ENCODE measurements at places on chromosomes 16 and 17.

GRCh38 chr16:19883966-19884485, 622 bp downstream of the GPRC5B start:
- DNase-seq, result no peak

DNA sequence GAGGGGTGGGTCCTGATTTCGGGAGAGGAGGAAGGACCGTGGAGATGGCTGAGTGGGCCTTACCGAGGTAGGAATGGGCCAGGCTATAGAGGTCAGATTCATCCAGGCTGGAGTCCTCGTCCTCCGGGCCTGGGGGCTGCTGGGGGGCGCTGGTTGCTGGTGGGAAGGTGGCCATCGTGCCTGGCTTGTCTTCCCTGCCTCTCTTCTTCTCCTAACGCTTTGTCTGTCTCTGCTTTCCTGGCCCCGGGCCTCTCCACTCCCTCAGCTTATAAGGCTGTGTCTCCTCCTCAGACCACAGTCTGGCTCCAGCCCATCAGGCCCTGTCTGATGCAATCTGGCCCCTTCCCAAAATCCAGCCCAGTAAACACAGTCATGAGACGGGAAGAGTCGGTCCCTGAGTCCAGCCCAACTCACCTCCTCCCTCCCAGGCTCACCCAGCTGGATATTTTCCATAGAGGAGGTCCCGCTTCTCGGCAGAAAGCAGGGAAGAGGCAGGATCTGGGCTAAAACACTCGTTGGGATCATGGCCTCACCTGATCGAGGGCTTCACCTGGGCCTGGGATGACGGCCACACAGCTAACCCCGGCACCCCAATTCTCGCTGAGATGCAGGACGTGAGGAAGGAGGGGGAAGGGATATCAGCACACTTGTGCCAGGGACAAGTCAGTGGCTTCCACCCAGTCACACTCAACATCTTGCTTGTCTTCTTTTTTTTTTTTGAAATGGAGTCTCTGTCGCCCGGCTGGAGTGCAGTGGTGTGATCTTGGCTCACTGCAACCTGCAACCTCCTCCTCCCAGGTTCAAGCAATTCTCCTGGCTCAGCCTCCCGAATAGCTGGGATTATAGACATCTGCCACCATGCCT, at the start of gene NUPR1:
Gene NUPR1, minus strand, starts transcription at position 242 of the 864 bp plus-strand sequence. Its CDS starts 67 bp downstream, at position 175.
- DNase-seq, result no peak

DNA sequence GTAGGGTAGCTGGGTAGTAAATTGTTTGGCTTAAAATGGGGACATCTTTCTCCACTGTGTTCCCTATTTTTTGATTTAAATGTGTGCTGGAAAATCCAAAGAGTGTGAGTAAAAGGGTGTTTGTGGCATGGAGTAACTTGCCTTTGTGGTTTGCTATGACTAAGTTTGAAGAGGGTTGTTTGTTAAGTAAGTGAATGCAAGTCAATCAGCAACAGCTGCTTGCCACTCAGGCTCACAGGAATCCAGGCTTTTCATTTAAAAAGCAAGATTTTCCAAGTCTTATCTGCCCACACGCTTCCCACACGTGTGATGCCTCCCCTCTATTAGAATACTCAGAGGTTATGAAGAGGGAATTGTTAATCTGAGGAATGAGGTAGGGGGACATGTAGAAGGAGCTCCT, 847.7 kb upstream of the RBFOX1 start:
- DNase-seq, result no peak

DNA sequence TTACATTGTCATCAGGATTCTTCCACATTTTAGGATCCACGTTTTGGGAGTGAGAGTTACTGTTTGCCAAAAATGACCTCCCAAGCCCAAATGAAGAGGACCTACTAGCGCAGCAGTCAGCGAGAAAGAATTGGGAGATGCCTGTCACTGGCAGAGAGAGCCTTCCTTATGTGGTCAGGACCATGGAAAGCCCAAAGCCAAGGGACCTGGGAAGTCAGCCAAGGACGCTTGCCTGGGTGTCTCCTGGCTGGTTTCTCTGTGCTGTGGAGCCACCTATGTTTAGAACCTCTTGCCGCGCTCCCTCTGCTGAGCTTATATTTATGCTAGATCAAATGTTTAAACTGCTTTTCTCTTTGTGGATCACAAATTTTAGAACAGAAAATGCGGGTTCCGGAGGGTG, 24.9 kb upstream of the RHBDL3 start:
- DNase-seq, result no peak

GRCh38 chr16:14362774-14363371, 267.2 kb downstream of the PARN start:
- DNase-seq, result no peak

- DNase-seq, result no peak
Observed at GRCh38 chr16:81496742-81497141, 52.1 kb downstream of the CMIP start.

- peak; percentile 41 for DNase-seq
Observed at GRCh38 chr16:14286368-14287230, 215.5 kb downstream of the MRTFB start.

GRCh38 chr16:56669005-56669839, at the start of gene MT1H:
Gene MT1H (plus strand): TSS chr16:56669814. CDS start chr16:56669885, 71 bp downstream.
- DNase-seq, result no peak

Measured in CD8-positive, alpha-beta memory T cell (primary cell).